Inflammatory macrophage treated with lipopolysaccharide for 1 hour (primary cell): ENCODE measurements at places on chromosomes 12 and 14.
A peak's percentile ranks its signal among the peaks of the same experiment; 100 is the strongest.

DNA sequence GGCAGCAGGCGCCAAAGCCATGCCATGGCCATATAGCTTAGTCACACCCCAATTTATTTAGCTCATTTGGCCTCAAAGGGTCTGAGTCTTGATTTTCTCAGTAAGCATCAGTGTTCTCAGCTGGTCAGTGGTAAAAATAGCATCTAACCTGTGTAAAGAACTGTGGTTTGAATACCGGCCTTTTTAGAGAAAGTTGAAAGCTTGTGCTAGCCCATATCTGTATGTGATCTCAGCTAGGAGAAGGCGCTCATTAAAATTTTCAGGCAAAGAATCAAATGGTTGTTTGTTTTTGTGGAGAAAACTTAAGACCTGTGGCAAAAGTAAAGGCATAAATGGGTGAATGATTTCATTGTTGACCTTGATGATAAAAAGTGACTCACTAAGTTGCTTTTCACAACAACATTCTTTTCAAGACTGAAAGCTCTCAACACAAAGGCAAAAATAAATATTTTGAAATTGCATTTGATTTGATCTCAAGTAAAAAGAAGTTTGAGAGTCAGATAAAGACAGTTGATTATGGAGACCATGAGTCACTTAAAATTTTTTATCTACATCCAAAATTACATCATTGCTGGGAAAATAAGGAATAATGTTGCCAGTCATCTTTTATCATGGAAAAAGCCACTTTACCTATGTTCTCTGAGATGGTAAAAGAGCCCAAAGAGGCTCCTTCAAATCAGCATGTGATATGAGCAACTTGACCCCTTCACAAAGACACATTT is 128.5 kb upstream of the RGS6 start:
- no peak for DNase-seq

DNA sequence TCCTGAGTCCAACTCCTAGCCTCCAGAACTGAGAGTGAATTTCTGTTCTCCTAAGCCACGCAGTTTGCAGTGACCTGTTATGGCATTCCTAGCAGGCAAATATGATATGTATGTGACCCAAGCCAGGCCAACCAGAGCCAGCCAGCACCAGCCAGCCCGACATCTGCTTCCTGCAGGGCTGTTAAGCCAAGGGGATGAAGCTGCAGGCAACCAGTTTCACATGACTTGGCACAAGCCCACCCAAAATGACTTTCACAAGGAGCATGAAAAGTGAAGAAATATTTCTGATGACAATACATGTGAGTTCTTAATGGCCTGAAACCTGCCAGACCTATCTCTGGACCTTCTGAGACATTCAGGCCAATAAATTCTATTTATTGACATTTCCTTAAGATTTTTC is 68.1 kb downstream of the ITPK1 start:
- no peak for DNase-seq

- DNase-seq, result no peak
Measured at GRCh38 chr12:127771546-127771945, 495.4 kb upstream of the TMEM132C start.

DNA sequence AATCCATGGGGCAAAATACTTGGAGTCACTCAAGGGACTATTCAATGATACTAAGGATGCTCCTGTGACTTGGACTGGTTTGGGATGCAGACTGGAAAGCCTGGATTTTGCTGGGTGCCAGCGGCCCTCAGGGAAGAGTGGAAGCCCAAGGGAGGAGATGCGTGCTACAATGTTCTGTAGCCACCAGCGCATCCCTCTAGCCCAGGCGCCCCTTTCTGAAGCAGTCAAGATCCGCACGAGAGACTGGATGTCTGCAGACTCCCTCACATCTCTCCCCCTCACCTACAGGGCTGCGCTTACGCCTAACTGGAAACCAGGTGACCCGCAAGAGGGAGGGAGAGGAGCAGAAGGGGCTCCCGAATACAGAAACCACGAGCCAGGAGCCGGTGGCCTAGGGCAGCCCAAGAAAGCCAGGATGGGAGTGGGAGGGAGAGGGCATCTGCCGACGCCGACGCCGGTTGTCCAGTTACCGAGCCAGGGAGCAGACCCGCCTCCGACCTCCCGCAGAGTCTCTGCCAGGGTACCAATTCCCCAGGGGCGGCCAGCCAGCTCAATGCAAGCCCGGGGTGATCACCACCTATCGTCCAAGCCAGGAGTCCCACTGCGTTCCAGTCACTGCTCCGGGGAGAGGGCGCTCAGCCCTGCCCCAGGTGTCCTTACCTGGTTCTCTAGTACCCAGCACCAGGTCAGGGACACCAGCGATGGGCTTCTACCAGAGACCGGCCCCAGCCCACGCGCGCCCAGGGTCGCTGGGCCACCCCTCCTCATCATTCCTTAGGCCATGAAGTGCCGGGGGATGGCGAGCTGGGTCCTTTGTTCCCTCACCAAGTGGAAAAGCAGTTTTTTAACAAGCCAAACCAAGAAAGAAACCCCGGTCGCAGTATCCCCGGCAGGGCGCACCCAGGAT is 1.2 kb downstream of the NTN4 start:
- no peak for DNase-seq

GRCh38 chr12:111284709-111285108 is 84.2 kb downstream of the PHETA1 start:
- DNase-seq, result no peak

DNA sequence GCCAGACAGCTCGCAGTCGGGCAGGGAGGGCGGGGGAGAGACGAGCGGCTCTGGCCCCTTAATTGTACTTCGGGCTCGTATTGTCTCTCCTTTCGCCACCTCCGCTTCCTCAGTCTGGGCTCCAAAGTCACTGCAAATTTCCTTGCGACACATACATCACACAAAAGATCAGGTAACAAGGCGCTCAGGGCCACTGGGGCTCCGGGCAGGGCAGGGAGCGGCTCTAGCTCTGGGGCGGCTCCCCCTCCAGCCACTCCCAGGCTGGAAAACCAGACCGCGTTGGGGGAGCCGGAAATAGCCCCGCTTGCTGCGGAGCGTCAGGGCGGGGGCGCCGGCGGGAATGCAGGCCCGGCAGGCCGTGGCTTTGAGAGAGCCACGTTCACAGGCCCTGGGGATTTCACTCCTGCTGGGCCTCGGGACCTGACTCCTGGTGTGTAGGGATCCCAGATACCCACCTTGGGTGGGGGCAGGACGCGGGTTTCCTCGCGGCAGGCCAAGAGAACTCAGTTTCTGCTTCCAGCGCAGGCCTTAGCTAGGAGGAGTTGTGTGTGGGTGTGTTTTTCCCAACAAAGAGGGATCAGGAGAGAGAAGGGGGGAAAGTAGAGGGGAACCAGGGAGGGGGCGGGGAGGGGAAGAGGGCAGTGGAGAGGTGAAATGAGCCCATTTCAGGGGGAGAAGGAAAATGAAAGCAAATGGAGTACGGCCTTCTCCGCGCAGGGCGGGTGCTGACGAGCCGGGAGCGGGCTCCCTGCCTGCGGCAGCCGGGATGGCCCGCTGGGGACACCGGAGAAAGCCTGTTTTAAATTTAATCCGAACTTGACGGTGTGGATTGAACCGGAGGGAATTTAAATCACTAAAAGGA is 4.4 kb upstream of the HOXC9 start:
- peak; percentile 12 for DNase-seq

DNA sequence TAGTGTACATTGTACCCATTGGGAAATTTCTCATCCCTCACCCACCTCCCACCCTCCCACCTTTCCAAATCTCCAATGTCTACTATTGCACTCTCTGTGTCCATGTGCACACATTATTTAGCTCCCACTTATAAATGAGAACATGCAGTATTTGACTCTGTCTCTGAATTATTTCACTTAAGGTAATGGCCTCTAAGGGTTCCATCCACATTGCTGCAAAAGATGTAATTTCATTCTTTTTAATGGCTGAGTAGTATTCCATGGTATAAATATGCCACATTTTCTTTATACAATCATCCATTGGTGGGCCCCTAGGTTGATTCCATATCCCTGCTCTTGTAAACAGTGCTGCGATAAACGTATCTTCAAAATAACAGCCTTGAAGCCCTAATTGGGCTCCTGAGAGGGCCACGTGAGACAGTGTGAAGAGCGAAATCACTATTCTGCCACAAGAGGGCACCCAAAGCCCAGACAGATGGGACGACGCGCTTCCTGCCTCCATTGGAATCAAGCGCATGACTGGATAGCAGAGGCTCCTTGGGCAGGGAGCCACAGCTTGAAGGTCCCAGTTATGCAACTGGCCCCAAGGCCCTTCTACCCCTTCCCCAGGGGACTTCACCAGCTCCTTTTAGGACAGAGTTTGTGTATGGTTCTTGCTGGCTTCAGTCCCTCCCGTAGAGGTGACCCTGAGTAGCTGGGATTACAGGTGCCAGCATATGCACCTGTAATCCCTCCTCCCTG is 21.3 kb upstream of the CD27 start:
- DNase-seq, result peak; percentile 96

GRCh38 chr14:106843951-106844483 is 1317.6 kb downstream of the TMEM121 start:
- peak; percentile 43 for DNase-seq
